AG10803 (cell line): ENCODE measurements at places on chromosomes 1 and 21.

- no peak for DNase-seq
Observed at GRCh38 chr1:59671066-59671952, 143.4 kb upstream of the HOOK1 start.

GRCh38 chr1:34742667-34743270, 12.1 kb upstream of the GJB5 start:
- peak; percentile 54 for DNase-seq

DNA sequence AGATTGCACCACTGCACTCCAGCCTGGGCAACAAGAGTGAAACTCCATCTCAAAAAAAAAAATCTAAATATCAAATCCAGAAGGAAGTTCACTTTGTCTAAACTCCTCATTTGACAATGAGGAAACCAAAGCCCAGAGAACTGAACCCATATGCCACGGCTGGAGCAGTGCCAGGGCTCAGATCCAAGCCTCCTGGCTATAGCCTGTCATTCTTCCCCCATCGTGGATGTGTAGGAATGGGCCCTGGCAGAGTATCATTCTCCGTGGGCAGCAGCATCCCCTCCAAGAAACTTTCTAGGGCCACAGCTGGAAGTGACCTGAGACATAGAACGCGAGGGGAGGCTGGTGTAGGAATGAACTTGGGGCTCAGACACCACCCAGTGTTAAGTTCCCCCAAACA, 47.2 kb downstream of the CAPN9 start:
- peak; percentile 31 for DNase-seq

DNA sequence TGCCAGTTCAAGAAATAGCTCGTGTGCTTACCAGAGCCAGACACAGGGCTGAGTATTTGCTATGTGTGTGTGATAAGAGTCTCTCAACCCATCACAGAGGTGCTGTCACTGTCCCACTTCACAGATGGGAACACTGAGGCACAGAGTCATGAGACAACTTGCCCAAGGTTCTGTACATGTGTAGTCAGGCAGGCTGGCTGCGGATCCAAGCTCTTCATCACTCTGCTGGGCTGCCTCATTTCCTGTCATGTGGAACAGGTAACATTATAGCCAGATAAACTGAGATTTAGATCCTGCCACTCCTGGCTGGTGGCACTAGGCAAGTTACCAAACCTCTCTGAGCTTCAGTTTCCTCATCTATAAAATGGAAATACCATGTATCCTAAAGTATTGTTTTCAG, 77.8 kb downstream of the ITPKB start:
- DNase-seq, result no peak

- peak; percentile 57 for DNase-seq
Observed at GRCh38 chr1:54081306-54082270, 28.2 kb downstream of the TCEANC2 start.

DNA sequence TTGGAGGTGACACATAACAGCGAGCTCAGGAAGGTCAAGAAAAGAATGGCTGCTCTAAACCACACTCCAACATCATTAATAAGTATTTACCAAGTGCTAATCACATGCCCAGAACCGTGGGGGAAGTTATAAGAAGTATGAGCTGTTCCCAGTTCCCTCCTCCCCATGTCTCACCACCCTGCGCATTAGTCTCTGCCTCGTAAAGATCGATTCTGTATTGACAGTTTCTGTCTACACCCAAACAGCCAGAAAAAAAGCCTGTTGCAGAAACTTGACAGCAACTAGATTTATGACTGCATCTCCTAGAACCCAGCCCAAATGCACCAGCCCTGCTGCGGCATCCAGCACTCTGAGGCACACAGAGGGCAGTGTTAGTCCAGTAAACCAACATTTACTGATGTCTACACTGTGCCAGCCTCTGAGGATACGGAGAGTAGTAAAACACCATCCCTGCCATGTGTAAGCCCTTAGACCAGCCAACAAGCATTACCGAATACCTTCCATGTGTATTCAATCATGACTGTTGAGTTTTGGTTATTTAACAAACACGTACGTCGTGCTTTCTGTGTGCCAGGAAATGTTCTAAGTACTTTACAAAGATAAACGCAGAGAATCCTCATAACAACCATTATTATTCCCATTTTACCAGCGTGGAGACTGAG, 63.6 kb upstream of the ZBTB40 start:
- peak; percentile 85 for DNase-seq

GRCh38 chr1:200304171-200304570, 105.7 kb downstream of the ZNF281 start:
- peak; percentile 52 for DNase-seq

DNA sequence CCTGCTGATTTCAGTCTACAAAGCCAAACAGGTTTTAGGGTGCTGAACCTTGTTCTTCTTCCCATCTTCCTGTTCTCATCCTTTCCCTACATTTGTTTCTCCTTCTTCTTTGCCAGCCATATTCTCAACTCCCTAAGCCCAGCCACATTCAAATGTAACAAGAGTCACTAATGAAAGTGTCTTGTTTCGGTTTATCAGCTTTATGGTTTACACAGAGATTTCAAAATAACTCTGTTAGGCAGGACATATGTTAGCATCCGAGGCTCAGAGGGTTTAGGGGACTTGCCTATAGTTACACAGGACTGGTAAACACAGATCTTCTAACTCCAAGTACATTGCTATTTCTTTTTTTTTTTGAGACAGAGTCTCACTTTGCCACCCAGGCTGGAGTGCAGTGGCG, 61.3 kb downstream of the NDUFS5 start:
- DNase-seq, result no peak

GRCh38 chr1:26010825-26011224, 10.8 kb upstream of the EXTL1 start:
- DNase-seq, result no peak

DNA sequence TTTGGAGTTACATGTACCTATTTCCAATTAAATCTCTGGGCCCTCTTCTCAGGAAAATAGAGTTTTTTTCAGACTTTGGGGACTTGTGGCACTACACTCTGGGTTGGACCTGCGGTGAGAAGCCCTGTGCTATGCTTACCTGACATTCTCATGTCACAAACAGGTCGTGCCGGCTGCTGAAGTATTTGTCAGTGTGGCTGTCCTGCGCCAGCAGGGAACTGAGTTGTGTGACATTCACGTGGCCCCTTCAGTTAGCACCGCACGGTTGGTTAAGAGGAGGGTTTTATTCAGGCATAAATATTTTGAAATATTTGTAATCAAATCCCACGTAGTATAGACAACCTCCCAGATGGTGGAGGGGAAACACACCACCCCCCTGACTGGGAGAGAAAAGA, 6.3 kb upstream of the COL6A2 start:
- no peak for DNase-seq

DNA sequence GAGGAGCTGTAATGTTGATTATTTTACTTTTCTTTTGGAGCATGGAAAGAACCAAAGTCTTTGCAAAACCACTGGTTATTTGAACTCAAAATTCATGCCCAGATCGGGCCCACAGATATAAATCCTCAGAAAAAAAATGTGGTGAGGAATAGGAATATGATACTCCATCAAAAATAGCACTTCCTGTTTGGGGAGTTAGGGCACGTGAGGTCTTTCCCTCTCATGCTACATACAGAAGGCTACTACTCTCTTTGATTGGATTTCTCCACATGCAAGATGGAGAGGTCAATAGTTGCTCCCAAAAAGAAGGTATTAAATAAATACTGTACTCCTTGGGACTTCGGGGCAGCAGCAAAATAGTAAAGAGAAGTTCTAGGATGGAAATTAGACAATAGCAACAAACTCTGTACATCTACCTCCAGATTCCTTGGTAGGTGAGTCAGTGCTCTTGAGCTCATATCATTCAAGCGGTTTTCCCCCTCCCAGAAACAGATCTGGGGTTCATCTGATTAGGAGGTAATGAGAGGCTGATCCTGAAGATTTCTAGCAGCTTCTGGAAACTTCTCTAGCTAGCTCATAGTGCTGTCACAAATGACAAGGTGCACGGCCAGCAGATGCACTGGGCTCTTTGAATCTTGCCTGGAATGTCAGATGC, 47.1 kb downstream of the SLC9C2 start:
- no peak for DNase-seq

DNA sequence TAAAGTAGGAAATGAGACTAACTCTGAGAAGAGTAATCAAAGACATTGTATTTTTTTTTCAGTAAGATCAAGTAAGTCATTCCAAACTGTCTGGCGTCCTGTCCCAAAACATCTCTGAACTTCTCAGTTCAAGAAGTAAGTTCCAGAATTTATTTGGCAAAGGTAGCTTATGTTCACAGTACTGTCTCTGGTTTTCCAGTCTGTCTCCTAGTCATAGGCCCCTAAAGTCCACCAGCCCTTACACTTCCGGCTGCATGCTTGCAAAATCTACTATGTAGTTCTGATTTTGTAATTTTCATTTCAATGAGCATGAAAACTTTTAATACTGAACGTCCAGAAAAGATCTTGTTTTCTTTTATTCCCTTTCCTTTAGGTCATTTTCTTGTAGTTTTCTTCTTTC, 61.4 kb upstream of the S1PR1 start:
- peak; percentile 57 for DNase-seq

DNA sequence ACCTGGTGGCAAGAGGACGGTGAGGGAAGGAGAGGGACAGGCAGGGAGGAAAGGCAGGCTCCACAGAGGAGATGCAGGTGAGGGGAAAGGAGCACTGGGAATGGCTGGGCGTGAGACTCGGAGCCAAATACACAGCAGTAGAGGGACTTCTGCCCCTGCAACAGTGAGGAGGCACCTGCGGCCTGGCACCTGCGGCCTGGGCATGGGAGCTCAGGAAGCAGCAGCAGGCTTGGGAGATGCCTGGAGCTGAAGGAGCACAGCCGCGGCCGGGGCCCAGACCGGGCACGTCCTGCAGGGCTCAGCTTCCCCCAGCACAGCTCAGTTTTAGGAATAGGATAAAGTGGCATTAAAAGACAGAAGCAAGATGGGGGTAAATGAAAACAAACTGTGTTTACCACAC, 20.9 kb upstream of the TSPEAR start:
- DNase-seq, result no peak

- DNase-seq, result no peak
Observed at GRCh38 chr1:58812468-58812867, 28.6 kb upstream of the JUN start.

DNA sequence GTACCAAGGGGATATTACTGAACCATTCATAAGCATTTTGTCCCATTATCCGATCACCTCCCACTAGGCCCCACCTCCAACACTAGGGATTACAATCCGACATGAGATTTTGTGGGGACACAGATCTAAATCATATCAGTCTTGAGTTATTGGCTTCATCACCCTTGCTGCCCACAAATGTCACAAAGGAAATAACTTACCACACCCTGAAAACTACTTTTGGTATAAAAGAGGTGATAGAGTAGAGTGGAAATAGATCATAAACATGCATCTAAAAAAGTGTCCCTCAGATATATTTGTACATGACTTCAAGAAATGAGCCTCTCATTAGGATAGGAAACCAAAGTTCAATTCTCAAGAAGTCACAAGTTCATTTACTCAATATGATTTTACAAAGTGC, 22.6 kb upstream of the FCRL3 start:
- DNase-seq, result no peak

GRCh38 chr1:8398677-8399076, 80.8 kb downstream of the SLC45A1 start:
- DNase-seq, result no peak

DNA sequence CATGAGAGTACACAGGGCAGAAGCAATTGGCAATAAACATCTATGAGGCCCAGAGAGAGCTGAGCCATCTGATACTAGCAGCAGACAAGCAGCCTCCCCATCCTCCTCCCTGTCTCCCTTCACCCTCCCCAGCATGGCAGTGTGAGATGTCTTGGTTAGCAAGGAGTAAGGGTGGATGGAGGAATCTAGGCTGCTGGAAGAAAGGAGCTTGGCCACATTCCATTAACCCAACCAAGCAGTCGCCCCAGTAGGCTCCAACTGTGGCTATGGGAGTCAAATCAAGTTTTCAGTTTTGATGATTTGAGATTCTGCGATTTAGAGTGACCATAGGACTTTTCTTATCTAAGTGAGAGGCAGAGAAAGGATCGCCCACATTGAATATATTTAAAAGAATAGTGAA, 12.9 kb upstream of the RUNX1 start:
- DNase-seq, result no peak

DNA sequence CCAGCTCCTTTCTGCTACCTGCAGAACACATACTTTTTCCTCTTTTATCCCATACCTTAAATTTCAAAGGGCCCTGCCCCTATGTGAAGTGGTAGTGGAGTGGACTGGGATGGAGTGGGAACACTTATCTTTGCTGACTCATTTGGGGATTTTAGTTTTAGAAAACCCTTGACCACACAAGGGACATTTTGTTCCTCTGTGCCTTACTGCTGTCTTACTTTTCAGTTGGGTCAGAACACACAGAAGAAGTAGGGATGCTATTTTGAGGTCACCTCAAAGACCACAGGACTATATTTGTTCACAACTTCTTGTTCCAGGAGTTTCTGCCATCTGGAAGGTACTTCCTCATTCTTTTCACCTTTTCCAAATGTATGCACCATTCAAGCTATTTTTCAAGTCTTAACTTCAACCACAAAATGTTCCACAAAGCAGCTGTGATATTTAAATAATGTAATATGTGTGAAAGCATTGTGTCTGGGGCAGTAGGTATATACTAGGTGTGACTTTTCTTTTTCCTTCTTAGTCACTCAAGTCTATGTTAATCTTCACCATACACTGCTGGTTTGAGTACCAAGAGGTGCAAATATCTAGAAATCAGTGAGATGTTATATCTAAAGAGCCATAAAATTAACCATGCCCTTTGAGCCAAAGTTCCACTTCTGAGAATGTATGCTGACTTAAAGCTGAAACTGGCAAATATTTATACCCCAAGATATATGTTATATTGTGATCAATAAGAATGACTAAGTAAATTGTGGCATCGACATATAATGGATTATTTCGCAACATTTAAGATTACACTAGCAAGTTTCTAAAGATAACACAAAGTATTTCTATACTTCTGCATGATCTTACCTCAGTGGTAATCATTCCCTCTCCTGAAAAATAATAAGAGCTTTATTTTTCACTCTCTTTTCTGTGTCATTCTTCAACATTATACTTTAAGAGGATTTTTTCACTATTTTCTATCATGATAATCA, 308.5 kb downstream of the MRPL39 start:
- DNase-seq, result no peak

DNA sequence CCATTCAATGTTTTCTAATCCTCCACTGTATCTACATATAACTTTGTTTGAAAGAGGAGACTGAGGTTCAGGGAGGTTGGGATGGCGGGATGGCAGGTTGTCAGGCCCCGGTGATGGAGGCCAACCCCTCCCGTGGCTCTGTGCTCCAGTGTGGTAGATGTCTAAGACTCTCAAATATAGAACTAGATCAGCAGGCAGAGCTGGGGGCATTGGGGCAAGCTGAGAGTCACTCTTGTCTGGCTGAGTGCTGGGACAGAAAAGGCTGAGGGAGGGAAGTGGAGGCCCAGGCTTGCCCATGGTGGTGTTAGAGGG, 1.7 kb downstream of the IL6R start:
- DNase-seq, result no peak

GRCh38 chr1:57214951-57215575, 208.8 kb downstream of the DAB1 start:
- DNase-seq, result no peak

- peak; percentile 35 for DNase-seq
Observed at GRCh38 chr1:114094363-114094634, 59.4 kb downstream of the SYT6 start.

GRCh38 chr1:226052061-226052460, 10.5 kb upstream of the H3-3A start:
- DNase-seq, result no peak
